ENCODE measurements at places on chromosomes 3 and 15.

DNA sequence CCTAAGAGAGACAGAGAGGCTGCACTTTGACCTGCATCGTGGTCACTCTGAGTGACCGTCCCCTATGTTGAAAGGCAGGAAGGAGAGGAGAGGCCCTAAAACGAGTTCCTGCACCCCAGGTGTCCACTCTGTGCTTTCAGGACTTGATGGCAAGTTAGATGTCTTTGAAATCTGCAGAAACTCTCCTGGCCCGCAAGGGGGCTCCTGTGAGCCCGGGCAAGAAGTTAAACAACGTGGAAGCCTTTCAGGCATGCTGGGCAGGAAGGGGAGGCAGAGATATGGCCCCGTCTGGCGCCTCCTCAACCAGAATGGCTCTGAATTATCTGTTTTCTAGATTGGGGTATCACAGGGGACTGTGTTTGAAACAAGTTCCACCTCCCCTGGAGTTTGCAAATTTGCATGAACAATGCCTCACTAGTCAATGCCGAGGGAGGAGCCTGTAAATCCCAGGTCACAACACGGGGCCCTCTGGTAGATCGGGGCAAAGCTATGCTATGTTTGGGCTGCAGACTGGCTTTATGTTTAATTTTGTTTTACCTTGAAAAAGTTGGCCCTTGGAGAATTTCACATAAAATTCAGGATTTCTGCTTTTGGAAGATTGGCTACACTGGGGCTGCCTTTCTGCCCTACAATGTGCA lies 9.8 kb downstream of the CTXND1 start:
- DNase-seq = peak; percentile 44

DNA sequence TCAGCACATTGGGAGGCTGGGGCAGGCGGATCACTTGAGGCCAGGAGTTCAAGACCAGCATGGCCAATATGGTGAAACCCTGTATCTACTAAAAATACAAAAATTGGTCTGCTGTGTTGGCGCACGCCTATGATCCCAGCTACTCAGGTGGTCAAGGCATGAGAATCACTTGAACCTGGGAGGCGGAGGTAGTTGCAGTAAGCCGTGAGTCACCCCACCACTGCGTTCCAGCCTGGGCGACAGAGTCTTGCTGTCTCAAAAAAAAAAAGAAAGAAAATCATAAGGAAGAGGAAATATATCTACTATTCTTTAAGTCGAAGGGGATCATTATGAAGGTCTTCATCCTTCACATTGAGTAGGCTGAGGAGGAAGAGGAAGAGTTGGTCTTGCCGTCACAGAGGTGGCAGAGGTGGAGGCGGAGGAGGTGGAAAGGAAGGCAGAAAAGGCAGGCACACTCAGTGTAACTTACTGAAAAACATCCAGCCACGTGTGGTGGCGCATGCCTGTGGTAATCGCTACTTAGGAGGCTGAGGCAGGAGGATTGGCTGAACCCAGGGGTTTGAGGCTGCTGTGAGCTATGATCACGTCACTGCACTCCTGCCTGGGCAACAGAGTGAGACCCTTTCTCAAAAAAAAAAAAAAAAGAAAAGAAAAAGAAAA lies 14.2 kb downstream of the CSK start:
- DNase-seq = no peak

- no peak for DNase-seq
Observed at GRCh38 chr15:36992454-36992853, 107.9 kb downstream of the MEIS2 start.

DNA sequence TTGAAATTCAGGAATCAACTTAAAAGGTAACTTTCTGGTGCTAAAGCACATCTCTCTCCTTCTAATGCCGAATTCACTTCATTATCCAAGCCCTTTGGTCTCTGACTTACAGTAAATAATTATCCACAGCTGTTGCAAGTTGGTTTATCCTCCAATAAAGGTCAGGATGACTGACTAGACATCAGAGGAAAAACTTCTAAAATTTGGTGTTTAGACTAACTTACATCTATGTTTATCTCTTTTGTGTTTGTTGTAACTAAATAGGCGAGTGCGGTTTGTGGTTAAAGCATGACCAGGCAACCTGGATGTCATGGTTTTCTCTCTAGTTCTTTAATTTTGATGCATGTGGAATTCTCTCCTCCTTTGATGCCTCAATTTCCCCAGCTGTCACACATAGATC lies 237.4 kb upstream of the LRTM1 start:
- peak; percentile 73 for DNase-seq

- no peak for DNase-seq
Observed at GRCh38 chr3:129357616-129358015, 70.8 kb downstream of the EFCAB12 start.

GRCh38 chr15:45677797-45678196 lies 43.0 kb downstream of the SQOR start:
- no peak for DNase-seq

GRCh38 chr3:139303216-139303615 lies 40.6 kb upstream of the MRPS22 start:
- DNase-seq = peak; percentile 30

- DNase-seq = peak; percentile 14
Observed at GRCh38 chr3:148269816-148270215, 427.9 kb upstream of the AGTR1 start.

DNA sequence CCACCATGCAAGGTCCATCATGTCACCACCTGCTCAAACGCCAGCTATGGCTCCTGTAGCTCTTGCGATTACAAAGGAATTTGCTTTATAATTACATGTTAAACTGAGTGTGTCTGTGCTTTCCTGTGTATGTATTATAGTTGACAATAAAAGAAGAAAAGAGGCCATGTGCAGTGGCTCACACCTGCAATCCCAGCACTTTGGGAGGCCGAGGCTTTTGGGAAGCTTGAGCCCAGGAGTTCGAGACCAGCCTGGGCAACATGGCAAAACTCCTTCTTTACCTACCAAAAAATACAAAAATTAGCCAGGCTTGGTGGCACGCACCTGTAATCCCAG lies 27.0 kb downstream of the ATRIP start:
- DNase-seq = no peak

DNA sequence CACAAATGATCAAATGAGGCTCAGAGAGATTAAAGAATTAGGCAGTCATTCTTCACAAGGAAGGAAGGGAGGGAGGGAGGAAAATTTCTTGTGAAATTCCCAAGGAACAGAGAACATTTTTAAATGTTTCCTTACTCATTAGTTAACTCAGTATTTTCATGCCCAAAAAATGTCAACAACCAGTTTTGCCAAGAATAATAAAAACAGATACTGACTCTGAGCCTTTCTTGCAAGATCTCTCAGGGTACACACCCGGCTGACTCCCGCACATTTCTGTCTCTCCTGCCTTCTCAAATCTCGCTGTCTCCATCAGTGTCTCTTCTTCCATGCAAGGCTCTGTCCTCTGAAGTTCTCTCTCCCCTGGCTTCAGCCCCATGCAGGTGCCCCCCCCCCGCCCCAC lies 265.9 kb downstream of the TJP1 start:
- DNase-seq = peak; percentile 57

DNA sequence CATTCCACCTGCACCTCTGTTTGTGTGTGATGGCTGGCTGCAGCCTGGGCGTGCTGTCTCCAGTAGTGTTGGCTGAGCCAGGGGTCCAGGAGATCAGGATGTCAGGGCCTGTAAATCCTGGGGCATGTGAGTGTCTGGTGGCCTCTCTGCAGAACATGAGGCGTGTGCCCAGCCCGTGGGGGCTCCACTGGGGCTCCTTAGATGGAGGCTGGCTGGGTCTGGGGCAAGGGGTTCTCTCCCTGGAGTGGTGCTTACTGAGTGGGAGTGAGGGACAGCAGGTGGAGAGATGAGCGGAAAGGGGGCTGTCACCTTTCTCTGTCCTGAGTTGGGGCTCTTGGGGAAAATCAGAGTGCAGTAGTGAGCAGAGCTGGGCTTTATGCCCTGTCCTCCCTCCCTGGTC lies 152.2 kb downstream of the CHDH start:
- DNase-seq = no peak

- no peak for DNase-seq
Observed at GRCh38 chr15:28131946-28132345, 32.8 kb upstream of the OCA2 start.

- DNase-seq = peak; percentile 54
Observed at GRCh38 chr3:153285194-153285641, 123.2 kb downstream of the RAP2B start.

DNA sequence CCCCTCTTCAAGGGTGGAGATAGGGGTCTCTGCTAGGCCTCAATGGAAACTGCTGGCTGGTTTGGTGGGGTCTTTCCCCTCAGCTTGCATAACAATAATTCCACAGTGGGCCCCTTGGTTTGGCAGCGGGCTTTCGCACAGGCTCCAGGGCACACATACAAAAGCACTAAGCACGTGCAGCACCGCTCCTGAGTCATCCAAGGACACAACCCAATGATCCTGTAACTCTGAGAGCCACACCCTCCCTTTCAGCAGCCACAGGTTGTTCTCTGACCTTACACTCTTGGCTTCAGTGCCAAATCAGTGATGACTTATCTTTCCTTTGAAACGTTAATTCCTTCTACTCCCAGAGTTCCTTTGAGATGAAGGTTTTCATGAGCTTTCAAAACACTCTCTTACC lies 41.7 kb downstream of the DAPK2 start:
- no peak for DNase-seq

- DNase-seq = peak; percentile 17
Observed at GRCh38 chr3:76570436-76571057, 469.4 kb upstream of the ROBO2 start.

- no peak for DNase-seq
Observed at GRCh38 chr3:101414121-101414520, 93.7 kb upstream of the IMPG2 start.

DNA sequence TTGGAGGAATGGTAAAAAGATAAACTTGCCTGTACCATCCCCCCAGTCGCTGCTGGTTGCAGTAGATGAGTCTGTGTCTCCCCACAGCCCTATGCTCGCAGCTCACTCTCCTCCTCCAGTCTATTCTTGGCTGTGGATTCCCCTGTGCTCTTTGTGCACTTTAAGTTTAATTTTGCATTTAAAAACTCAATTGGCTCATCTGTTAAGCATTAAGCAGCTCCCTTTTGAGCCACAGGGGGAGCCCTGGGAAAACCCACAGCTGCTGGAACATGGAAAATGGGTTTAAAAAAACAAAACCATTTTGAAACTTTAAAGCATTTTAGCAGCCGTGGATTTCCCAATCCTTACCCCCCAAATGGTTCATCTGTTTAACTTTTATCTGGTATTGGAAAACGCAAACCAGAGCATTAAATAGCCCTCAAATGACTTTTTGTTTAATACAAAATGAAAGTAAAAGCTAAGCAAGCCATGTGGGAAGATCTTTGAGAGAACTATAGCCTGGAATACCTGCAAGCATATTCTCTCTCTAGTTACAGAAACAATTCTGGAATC lies 536.9 kb downstream of the ZIC1 start:
- peak; percentile 89 for DNase-seq

GRCh38 chr15:93359425-93360131 lies 270.6 kb upstream of the RGMA start:
- no peak for DNase-seq

DNA sequence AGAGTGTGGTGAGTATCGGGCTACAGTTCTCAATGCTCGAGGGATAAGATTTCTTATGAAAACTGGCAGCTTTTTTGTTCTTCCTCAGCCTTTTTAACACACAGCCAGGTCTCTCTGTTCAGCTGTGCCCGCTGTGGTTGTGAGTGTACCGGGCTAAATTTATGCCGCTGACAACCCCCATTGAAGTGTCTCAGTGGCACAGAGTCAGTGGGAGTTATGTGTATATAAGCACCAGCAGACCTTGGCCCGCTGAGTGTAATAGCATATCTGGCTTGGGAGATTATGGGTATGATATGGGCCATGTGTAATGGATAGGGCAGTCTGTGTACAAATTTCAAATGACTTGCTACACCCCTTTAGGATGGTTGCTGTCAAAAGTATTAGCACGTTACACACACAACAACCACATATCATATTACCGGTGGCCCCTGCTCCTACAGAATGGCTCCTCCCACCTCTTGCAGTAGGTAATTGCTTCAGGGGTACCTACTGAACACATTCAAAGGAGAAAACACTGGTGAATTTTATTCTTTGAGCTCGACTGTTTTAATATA lies 26.9 kb upstream of the NR2F2 start:
- no peak for DNase-seq

- DNase-seq = peak; percentile 96
Observed at GRCh38 chr3:134462331-134462941, 23.3 kb downstream of the ANAPC13 start.

GRCh38 chr3:153892126-153892525 lies 229.1 kb upstream of the ARHGEF26 start:
- DNase-seq = no peak

- no peak for DNase-seq
Observed at GRCh38 chr15:73826711-73827251, 46.6 kb upstream of the TBC1D21 start.

DNA sequence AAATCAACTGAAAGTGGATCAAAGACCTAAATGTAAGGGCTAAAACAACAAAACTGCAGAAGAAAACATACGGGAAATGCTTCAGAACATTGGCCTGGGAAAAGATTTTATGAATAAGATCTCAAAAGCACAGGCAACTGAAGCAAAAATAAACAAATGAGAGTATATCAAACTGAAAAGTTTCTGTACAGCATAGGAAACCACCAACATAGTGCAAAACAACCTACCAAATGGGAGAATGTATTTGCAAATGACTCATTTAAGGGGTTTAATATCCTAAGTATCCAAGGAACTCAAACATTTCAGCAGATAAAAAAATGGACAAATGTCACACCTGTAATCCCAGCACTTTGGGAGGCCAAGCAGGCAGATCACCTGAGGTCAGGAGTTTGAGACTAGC lies 489.1 kb downstream of the ROBO1 start:
- DNase-seq = no peak

DNA sequence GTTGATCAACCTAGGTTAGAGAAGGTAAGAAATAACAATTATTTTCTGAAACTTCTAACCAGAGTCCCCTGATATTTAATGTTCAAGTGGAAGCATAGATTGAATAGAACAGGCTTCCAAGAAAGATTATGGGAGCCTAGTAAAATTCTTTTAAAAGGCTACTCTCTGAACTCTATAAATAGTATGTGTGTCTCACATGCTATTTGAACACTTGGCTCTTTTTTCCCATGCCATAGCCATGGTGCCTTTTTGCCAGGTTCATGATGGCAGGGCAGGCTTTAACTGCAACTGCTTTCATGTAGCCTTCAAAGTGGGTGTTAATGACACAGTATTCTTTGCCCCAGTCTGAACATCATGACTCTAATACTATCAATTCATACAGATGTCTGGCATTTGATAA lies 22.9 kb upstream of the STRIT1 start:
- no peak for DNase-seq

GRCh38 chr15:92633418-92633817 lies 22.2 kb downstream of the FAM174B start:
- DNase-seq = no peak

GRCh38 chr15:90364251-90364650 lies 12.2 kb downstream of the ZNF774 start:
- peak; percentile 70 for DNase-seq

- no peak for DNase-seq
Observed at GRCh38 chr3:184751204-184752040, 39.6 kb upstream of the MAGEF1 start.

GRCh38 chr3:127646501-127647046 lies 17.6 kb downstream of the PODXL2 start:
- DNase-seq = no peak

GRCh38 chr3:99760031-99760430 lies 57.6 kb upstream of the CMSS1 start:
- no peak for DNase-seq
